ENCODE measurements at places on chromosomes 5 and 9.

GRCh38 chr5:35162848-35163709, 67.2 kb downstream of the PRLR start:
- no peak for DNase-seq

GRCh38 chr5:39584927-39585326, 160.1 kb upstream of the DAB2 start:
- no peak for DNase-seq

- DNase-seq = no peak
Measured at GRCh38 chr9:69034071-69034470, 1.5 kb upstream of the FXN start.

DNA sequence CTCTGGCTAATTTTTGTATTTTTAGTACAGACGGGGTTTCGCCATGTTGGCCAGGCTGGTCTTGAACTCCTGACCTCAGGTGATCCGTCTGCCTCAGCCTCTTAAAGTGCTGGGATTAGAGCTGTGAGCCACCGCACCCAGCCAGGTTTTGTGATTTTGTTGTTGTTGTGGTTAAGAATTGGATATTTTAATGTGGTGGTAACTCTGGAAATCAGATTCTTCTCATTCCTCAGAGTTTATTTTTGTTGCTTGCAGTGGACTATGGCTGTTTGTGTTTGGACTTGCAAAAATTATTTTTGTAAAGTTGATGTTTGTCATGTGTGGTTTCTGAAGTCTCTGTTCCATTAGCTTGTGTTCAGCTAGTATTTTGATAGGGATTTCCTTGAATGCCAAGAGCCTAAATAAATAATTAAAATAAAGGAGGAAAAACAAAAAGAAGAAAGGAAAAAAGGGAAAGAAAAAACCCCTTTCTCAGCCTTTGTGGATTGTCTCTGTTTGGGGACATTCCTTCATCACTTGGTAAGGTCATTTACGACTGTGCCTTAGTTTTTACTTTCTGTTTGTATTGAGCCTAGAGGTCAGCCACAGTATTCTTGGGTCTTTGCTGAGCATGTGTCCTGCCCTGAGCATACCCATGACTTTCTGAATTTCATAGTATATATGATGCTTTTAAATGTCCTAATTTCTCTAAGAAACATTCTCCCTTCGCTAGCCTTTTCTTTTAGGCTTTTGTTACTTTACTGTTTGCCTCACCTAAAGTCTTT, 37.3 kb downstream of the PBX3 start:
- no peak for DNase-seq

GRCh38 chr9:96299823-96300222, 2.2 kb downstream of the HSD17B3 start:
- DNase-seq = no peak

DNA sequence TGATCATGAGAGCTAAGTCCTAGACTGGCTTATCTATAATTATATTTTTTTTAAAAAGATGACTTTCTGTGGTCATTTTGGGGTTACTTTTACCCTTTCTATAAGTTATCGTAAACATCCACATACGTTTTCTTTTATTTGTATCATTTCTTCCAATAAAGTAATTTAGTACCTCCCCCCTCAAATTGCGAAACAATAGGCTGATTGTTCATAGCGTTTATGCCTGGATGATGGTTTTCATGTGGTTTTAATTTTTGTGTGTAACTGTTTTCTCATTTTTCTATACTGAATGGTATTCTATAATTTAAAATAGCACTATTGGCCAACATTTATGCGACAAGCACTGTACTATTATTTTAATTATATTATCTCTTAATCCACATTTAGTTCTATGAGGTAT, 44.5 kb downstream of the SMC5 start:
- DNase-seq = no peak

- no peak for DNase-seq
Measured at GRCh38 chr5:80565330-80565729, 4.8 kb downstream of the ANKRD34B start.

DNA sequence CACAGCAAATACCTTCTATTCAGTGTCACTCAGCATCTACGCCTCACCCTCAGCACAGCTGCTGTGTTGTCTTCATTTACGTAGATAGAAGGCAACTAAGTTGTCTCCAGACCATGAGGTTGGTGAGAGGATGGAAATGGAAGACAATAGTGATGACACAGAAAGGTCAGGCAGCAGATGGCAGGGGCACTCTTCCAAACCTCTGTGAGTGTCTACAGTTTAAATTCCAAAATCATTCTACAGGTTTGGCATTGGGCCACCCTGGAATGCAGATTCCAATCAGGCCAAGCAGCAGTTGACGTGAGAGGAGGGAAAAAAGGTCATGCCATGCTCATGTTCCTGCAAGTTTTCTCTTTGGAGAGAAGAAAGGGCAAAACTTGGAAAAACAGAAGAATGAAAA, 68.7 kb upstream of the ADAMTSL1 start:
- no peak for DNase-seq
